Endothelial cell of umbilical vein (primary cell): ENCODE measurements at places on chromosomes 4 and X. TPM values are rescaled to one million over a fixed set of nuclear protein-coding genes. Genes with fewer than 3 reads are reported as not detected.

DNA sequence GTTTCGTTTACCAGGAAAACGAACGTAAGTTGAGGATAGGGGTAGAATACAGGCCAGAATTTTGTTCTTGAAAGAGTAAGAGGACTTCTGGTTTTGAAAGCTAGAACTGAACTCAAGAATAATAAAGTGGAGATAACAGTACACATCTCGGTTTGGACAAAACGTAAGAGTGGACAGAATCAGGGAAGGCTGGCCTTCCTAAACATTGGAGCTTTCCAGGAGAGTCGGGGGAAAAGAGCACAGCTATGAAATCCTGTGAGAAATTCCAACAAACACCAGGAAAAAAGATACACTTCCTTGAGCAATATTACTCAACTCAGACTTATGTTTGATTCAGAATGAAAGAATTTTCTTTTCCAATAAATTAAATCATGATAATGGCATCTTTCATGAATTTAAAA, 1.2 kb downstream of the CTSO start:
- DNase-seq, result peak; percentile 51
- peak overlapping the region; percentile 31 for H3K27ac ChIP-seq
- no peaks in the 10 kb centered on the region for H3K27me3 ChIP-seq

DNA sequence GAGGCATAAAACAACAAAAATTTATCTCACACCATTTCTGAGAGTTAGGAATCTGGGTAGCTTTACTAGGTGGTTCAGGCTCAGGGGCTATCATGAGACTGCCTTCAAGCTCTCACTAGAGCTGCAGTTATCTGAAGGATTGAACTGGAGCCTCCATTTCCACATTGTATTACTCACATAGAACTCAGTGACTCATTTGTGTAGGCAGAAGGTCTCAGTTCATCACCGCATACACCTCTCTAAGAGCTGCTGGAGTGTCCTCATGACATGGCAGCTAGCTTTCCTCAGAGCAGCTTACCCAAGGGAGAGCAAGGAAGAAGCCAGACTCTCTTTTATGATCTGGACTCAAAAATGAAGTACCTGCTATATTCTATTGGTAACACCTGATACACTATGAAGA, 389.2 kb downstream of the IQCM start:
- H3K27me3 ChIP-seq, result no peaks in the 10 kb centered on the region
- no peak overlapping the region for H3K4me3 ChIP-seq
- no peaks in the 10 kb centered on the region for H3K36me3 ChIP-seq
- H3K27ac ChIP-seq, result no peak overlapping the region

MUC7 gene
- not detected in 2 replicates for total RNA-seq

GRCh38 chr4:25881193-25881592, 18.4 kb upstream of the SEL1L3 start:
- H3K4me3 ChIP-seq, result no peak overlapping the region
- no peaks in the 10 kb centered on the region for H3K27me3 ChIP-seq
- no peaks in the 10 kb centered on the region for H3K36me3 ChIP-seq
- no peak for DNase-seq
- no peak overlapping the region for H3K27ac ChIP-seq

XKRX gene
- 0.88 and 1.5 TPM in 2 replicates for total RNA-seq

GRCh38 chrX:43589735-43590134, 66.4 kb upstream of the MAOA start:
- H3K27me3 ChIP-seq, result no peaks in the 10 kb centered on the region
- no peak overlapping the region for H3K4me3 ChIP-seq
- no peaks in the 10 kb centered on the region for H3K36me3 ChIP-seq
- DNase-seq, result no peak
- H3K27ac ChIP-seq, result no peak overlapping the region
- no peaks in the 10 kb centered on the region for H3K4me1 ChIP-seq

RHOXF2B gene
- not detected in 2 replicates for total RNA-seq

- H3K36me3 ChIP-seq, result no peaks in the 10 kb centered on the region
- no peaks in the 10 kb centered on the region for H3K4me1 ChIP-seq
- no peak for DNase-seq
- no peak overlapping the region for H3K4me3 ChIP-seq
- no peak overlapping the region for H3K27ac ChIP-seq
- H3K27me3 ChIP-seq, result peaks cover 3% of the 10 kb centered on the region
These were observed 37.8 kb downstream of the LEF1 start for GRCh38 chr4:108130955-108131354.

- no peak overlapping the region for H3K4me3 ChIP-seq
- H3K4me1 ChIP-seq, result no peaks in the 10 kb centered on the region
- H3K27ac ChIP-seq, result no peak overlapping the region
- no peaks in the 10 kb centered on the region for H3K36me3 ChIP-seq
- peaks cover 24% of the 10 kb centered on the region for H3K27me3 ChIP-seq
- DNase-seq, result no peak
These were observed 11.1 kb downstream of the LEF1 start for GRCh38 chr4:108157655-108158054.

RTL5 gene
- total RNA-seq, result 1.7 and 2.1 TPM in 2 replicates

SLC16A2 gene
- 3.1 and 3.3 TPM in 2 replicates for total RNA-seq

ERCC6L gene
- total RNA-seq, result 6.7 and 7.5 TPM in 2 replicates

POLN gene
- 3.1 and 4.2 TPM in 2 replicates for total RNA-seq

GRCh38 chrX:120459309-120459708, 9.8 kb downstream of the LAMP2 start:
- no peak for DNase-seq
- no peak overlapping the region for H3K4me3 ChIP-seq
- no peaks in the 10 kb centered on the region for H3K27me3 ChIP-seq
- peaks cover 8% of the 10 kb centered on the region for H3K4me1 ChIP-seq
- H3K27ac ChIP-seq, result no peak overlapping the region

DNA sequence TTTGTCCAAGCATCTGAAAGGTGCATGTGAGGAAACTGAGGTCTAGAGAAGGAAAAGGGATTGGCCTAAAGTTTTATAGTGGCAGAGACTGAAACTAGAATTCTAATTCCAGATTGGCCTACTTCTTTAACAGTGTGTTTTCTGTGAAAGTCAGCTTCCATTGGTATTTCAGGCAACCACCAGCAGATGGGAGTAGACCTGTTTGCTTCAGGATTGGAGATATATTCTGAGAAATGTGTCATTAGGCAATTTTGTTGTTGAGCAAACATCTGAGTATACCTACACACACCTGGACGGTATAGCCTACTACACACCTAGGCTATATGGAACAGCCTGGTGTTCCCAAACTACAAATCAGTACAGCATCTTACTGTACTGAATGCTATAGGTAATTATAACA, 207.3 kb upstream of the RADX start:
- no peak overlapping the region for H3K27ac ChIP-seq
- H3K4me1 ChIP-seq, result no peaks in the 10 kb centered on the region
- H3K4me3 ChIP-seq, result no peak overlapping the region
- DNase-seq, result no peak
- H3K36me3 ChIP-seq, result no peaks in the 10 kb centered on the region

GRCh38 chrX:129606918-129607317, 47.8 kb downstream of the APLN start:
- DNase-seq, result peak; percentile 48
- no peaks in the 10 kb centered on the region for H3K27me3 ChIP-seq
- peaks cover 12% of the 10 kb centered on the region for H3K4me1 ChIP-seq
- no peaks in the 10 kb centered on the region for H3K36me3 ChIP-seq

UGT2B17 gene
- not detected in 2 replicates for total RNA-seq

NR0B1 gene
- total RNA-seq, result not detected in 2 replicates

DNA sequence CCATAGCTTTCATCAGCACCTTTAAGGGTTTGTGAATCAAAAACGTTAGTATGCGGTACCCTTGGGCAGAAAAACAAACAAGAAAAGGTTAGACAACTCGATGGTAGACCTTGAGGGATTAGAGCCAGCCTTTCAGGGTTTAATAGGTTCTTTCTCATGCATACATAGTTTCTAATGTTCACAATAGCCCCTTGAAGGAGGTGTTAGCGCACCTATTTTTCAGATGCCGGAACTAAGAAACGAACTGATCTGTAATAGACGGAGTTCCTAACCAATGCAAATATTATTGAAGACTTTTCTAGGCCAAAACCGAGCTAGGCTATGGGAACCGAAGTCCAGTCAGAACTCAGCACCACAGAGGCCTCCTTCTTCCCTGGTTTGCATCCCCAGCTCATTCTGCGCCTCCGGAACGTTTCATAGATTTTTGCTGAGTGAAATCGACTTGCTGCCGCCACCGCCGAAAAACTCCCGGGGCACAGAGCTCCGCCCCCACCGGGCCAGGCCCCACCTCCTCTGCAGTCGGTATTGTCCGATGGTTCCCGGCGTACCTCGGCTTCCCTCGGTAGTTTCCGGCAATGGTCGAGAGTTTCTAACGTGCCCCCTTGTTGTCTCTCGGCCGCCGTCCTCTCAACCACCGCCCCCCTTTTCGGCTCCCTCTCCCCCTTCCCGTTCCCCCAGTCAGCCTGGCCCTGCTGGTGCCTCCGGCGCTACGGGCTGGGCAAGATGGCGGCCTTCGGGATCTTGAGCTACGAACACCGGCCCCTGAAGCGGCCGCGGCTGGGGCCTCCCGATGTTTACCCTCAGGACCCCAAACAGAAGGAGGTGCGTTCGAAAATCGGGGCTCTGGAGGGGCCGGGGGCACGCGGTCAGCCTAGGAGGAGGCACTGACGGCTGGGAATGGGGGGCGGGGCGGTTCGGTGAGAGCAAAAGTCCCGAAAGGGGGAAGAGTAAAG, at the start of gene MED12:
MED12 (plus strand) TSS at position 565 of the 953 bp plus-strand sequence; CDS start at position 724, 159 bp downstream.
- peak; percentile 76 for DNase-seq
- peaks cover 3% of the 10 kb centered on the region for H3K27me3 ChIP-seq
- H3K4me1 ChIP-seq, result peaks cover 5% of the 10 kb centered on the region
- H3K27ac ChIP-seq, result peak within 1 kb of the TSS; percentile 59
- no peaks in the 10 kb centered on the region for H3K36me3 ChIP-seq
- peak within 1 kb of the TSS; percentile 79 for H3K4me3 ChIP-seq

- H3K27ac ChIP-seq, result no peak overlapping the region
- H3K4me3 ChIP-seq, result no peak overlapping the region
- no peaks in the 10 kb centered on the region for H3K36me3 ChIP-seq
- no peak for DNase-seq
These were observed 46.1 kb upstream of the CTSO start for GRCh38 chr4:155999725-156000124.

NHS gene
- total RNA-seq, result 0.46 and 1.1 TPM in 2 replicates

MAPK10 gene
- total RNA-seq, result 0.37 TPM in 1 of 2 replicates, not detected in the other

FGFBP1 gene
- not detected in 2 replicates for total RNA-seq

- H3K27me3 ChIP-seq, result no peaks in the 10 kb centered on the region
- no peak for DNase-seq
- H3K4me1 ChIP-seq, result no peaks in the 10 kb centered on the region
- H3K27ac ChIP-seq, result no peak overlapping the region
These were observed 15.0 kb upstream of the PRKX start for GRCh38 chrX:3728454-3728853.

POU4F2 gene
- total RNA-seq, result not detected in 2 replicates
